ENCODE measurements at places on chromosomes 1 and 21. TPM values are rescaled to one million over a fixed set of nuclear protein-coding genes. Genes with fewer than 3 reads are reported as not detected.

MMEL1 gene
- total RNA-seq = not detected

LORICRIN gene
- not detected for total RNA-seq

APOBEC4 gene
- not detected for total RNA-seq

DYRK3 gene
- total RNA-seq = 3.6 TPM

CASQ1 gene
- total RNA-seq = 0.95 TPM

PGLYRP4 gene
- 7.8 TPM for total RNA-seq

ITGB2 gene
- total RNA-seq = 27.3 TPM

LAMC2 gene
- total RNA-seq = 15.7 TPM

EDN2 gene
- 18.3 TPM for total RNA-seq

C4BPA gene
- not detected for total RNA-seq

BTG2 gene
- total RNA-seq = 42.3 TPM

THEM5 gene
- 0.76 TPM for total RNA-seq

CDA gene
- total RNA-seq = 44.6 TPM

TMEM50B gene
- 31.3 TPM for total RNA-seq

ACP6 gene
- total RNA-seq = 12.4 TPM

EXTL1 gene
- not detected for total RNA-seq

SLAMF8 gene
- 0.79 TPM for total RNA-seq

- DNase-seq = no peak
These were observed 32.0 kb downstream of the DUSP10 start for GRCh38 chr1:221709854-221710253.

DNA sequence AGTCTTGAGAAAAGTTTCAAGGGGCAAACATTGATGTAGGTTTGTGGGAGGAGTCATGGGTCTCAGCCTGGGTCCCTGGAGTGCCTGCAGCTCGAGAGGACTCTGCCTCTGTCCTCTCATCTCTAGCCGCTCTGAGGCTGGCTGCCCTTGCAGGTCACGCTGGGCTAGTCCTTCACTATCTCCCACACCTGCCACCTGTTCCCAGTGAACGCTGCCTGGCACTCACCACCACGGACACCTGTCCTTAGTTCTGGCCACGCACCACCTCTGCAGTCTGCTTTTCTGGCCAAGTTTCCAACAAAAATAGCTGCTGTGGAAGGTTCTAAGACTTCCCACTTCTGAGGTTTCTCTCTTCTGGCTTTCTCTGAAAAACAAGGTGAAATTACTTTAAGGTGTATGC lies 52.5 kb downstream of the SH3BGR start:
- no peak for DNase-seq

DNA sequence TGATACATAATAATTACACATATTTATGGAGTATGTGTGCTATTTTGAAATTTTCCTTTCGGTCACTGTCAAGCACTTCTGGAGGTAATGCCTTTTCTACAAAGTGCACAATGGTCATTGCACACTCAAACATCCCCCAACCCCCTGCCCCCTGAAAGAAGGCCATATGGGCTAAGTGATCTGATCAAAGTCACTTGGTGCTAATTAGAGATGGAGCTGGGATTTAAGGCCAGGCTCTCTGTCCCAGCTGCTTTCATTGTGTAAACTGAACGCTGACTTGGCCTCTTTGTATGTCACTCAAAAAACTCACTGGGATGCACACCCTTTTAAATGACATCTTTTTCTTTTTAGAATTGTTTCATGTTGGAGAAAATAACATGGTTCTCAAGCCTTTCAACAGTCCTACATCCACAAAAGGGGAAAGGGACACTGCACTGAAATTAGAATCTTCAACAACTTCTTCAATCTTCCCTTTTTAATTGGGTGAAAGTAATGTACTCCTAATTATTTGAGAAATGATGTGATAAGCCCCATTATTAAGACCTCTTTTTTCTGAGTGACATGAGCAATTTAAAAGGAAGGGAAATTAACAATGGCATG lies 149.2 kb downstream of the ST6GALNAC5 start:
- no peak for DNase-seq

DNA sequence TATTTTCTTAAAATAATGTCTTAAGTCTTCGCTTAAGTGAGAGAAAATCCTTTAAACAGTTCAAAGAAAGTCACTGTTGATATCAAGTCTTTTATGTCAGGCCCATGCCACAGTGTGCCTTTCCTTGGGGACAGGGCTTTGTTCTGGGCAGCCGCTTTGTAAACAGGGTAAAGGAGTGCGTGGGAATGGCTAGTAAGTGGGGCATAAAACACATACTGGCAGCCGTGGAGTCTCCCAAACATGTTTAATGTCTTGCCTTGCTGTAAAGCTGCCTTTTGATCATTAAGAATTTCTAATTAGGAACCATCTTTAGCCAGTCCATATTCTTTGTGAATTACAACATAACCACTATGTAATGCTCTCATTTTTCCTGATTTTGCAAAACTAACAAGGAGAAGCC lies 99.7 kb downstream of the PHTF1 start:
- no peak for DNase-seq

DNA sequence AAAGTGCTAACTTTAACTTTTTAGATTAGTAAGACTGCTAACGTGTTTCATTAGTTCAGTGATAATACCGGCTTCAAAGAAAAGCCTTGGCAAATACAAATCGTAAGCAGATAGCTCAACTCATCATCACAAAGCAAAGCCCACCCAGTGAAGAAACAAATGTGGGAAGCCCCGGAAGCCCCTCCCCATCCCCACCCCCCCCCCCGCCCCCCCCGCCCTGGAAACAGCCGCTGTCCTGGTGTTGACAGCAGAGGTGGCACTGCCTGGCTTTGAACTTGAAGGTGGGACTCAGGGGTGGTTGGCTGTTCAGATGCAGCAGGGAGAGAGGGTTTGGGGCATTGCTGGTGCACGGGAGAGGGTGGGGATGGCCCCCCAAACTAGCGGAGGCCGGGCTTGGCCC lies 14.1 kb downstream of the PDXK start:
- no peak for DNase-seq

DNA sequence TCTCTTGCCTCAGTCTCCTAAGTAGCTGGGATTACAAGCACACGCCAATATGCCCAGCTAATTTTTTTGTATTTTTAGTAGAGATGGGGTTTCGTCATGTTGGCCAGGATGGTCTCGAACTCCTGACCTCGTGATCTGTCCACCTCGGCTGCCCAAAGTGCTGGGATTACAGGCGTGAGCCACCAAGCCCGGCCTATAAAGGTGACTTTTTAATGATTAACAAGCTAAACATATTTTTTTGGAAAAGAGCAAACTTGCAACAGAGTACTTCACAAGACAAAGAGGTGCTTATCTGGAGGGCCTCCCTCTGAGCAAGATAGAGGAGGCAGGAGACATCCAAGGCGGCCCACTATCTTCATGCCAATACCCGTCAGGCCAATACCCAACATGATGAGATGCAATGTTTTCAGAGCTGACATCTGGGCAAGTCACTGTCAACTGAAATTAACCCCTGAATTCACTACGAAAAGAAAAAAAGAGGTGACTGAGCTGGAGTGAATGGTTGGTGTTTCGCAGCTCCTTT lies 10.5 kb downstream of the BCAR3 start:
- no peak for DNase-seq

GRCh38 chr1:220032911-220033310 lies 13.4 kb downstream of the EPRS1 start:
- no peak for DNase-seq

- no peak for DNase-seq
These were observed 138.3 kb upstream of the ZBTB40 start for GRCh38 chr1:22313321-22313720.

DNA sequence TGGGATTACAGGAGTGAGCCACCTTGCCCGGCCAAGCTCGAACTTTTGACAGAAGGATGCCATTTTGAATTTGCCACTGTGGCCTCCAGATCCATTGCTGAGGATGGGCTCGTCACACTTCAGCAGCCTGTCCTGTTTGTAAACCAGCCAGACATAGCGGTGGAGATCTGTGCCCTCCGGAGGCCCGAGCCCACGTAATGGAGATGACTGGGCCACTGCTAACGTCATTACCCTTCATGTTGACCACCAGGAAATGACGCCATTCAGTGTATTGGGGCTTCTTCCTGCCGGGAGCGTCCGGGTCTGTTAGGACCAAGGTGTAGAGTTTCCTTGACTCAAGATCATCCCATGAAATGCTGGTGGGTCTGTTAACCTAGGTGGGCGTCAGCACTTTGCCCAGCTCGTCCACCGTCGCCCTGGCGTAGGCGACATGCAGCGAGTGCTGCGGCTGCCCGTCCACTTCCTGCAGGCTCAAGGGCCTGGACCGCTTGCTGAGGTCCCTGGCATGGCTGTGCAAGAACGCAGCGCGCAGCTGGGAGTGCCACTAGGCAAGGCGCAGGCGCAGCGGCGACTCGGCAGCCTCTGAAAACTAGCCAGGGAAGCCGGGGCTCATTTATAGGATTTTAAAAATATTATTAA lies 40.8 kb downstream of the PTPRC start:
- DNase-seq = no peak

GRCh38 chr1:215643592-215644321 lies 76.7 kb downstream of the KCTD3 start:
- no peak for DNase-seq

GRCh38 chr1:61084491-61085031 lies 2.2 kb downstream of the NFIA start:
- DNase-seq = no peak

DNA sequence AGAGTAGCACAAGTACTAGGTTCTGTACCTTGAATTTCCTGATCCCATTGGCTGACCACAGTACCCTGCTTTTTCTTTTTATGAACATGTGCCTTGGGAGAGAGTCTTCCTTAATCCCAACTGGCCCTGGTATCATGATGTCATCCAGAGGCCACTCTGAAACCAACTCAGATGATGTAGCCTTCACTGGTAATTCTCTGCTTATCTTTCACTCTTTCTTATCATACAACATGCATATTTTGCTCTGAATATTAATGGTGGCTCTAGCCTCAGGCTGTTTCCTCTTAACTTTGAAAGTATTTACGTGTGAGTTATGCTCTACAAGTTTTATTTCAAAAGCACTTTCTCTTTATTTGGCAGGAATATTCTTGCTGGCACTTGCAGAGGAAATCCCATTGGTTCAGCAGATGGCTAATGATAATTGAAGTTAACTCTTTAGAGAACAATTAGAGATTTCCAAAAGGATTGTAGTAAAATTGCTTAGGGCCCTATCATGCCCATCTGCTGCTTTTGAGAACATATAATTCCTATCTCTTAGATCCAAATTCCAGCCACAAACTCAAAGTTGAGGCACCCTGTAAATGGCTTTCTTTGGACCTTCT lies 86.1 kb downstream of the PTGER3 start:
- no peak for DNase-seq

GRCh38 chr1:182493063-182493462 lies 43.1 kb downstream of the RGSL1 start:
- DNase-seq = no peak

DNA sequence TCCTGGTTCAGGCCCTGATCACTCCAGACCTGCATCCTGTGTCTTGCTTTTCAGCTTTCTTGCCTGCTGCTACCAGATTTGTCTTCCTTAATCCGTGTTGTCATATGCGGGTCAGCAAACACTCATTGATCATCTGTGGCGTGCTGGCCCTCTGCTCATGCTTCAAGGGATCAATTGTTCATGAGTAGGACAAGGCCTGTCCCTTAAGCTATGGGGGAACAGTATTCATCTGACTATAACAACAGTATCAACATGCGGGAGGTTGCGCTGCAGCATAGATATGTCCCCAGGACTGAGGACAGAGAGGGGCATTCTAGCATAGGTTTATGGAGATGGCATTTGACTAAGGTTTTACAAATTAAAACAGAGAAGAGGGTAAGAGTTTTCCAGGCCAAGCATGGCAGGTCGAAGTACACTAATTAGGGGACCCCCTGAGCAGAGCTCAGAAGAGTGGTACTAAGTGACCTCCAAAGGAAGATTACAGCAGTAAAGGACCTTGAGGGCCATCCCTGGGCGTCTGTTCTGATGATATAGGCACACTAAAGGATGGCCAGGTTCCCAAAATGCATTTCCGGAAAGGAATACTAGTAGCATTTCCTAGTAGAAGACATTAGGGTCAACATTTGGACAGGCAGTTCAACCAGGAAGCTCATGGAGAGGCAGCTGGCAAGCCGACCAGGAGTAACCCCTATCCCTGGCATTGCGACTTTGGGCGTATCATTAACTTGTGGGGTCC lies 811 bp upstream of the ZNF672 start:
- DNase-seq = no peak

- no peak for DNase-seq
These were observed 2.1 kb upstream of the AHDC1 start for GRCh38 chr1:27605796-27606707.

DNA sequence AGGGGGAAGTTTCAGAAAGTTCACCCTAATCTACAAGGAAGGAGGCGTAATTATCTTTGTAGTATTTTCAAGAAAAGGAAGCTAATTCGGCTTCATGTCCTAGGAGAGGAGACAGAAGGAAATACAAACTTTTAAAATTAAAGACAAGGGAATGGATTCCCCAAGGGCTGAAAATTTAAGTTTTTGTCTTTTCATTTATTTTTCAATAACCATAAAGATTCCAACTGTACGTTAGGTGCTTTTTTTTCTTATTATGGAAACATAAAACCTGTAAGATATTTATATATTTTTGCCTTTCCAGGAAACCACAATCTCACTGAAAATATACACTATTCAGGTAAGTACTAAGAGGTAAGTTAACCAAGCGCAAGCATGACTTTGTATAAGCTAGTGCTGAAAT lies at the start of gene OR2M3:
OR2M3 (plus strand) TSS at position 301 of the 400 bp plus-strand sequence. CDS start 5,803 bp downstream, outside the sequence.
- DNase-seq = no peak

DNA sequence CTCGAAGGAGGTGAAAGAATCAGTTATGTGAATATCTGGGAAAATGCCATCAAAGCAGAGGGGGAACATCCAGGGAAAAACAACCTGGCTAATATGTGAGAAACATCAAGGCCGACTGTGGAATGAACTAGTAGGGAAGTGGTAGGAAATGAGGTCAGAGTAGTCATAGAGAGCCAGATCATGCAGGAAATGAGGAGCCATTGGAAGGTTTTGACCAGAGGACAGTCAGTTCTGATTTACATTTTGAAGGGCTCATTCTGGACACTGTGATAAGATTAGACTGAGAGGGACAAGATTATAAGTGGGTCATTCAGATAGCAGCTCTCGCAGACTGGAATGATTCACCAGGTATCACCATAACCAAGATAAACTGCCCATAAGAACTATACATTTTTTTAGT lies 63.7 kb downstream of the SYT14 start:
- DNase-seq = no peak

DNA sequence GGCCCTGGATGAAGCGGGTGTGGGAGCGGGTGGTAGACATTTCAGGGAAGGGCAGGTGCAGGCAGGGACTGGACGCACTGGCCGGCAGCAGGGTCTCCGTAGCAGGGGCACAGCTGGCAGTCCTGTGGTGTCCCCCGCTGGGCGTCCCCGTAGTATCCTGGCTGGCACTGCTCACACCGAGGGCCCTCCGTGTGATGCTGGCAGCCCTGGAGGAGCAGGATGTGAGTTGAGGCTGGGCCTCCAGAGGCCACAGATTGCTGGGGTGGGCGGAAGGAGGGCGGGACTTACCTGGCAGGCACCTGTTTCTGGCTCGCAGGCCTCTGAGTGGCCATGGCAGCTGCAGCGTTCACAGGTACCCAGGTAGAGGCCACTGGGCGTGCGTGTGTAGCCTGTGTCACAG lies 62.3 kb downstream of the LDLRAD2 start:
- DNase-seq = no peak

- no peak for DNase-seq
These were observed 131.6 kb upstream of the MROH9 start for GRCh38 chr1:170803711-170804110.

GRCh38 chr1:105865546-105865945 lies 1190.9 kb upstream of the PRMT6 start:
- no peak for DNase-seq

GRCh38 chr1:209774592-209774991 lies 9.8 kb downstream of the C1orf74 start:
- DNase-seq = no peak

Data from esophagus squamous epithelium (tissue), 5 donors.